ENCODE measurements at places on chromosomes 6 and 20.

DNA sequence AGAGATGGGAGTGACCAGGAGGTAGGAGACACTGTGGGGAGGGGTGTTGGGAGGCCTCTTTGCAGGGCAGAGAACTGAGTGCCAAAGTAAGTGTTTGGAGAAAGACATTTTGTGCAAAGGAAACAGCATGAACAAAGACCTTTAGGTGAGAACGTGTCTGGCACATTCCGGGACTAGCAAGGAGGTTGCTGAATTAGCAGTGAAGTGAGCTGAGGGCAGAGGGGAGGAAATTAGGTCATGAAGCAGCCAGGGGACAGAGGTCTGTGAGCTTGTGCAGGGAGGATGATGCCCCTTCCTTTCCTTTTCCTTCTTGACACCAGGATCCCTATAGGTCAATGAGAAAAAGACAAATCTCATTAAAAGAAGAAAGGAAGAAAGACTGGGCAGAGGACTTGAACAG is 21.4 kb upstream of the AHCY start:
- no peak for DNase-seq

- DNase-seq, result no peak
Measured at GRCh38 chr6:123551939-123552707, 84.6 kb downstream of the TRDN start.

DNA sequence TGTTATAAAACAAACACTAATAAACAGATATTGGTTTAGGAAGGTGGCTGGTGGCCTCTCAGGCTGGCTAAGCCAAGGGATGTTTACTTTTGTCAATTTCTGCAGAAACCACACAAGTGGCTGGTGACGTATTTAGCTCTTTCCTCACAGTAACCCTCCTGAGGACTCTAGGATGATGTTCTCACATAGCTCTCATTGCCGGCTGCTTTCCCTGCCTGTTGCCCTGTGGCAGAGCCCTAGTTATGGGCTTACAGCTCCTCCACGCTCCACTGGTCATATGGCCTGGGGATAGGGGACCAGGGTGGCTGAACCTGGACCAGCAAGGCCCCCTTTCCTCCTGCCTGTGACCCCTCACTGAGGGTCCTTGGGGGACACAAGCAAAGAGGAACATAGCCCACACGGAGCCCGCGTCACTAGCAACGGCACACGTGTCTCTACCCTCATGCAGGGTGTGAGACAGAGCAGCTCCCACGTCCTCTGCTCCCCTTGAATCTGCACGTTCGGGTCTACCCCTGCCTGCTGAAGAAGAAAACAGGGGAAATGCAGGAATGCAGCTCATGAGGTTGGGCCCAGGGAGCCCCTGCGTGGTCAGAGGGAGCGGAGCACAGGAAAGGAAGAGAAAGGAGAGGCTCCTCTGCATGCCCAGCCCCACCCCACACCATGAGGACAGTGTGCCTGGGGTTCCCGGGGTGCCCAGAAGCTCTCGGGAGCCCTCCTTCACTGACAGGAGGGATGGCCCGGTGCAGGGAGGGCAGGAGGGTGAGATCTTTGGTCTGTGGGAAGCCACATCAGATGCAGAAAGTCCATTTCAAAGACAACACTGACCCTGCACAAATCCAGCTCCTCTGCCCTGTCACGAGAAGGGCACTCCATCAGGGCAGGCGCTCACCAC is 13.9 kb downstream of the RAMACL start:
- DNase-seq, result no peak

GRCh38 chr6:128723667-128724066 is 159.3 kb upstream of the LAMA2 start:
- DNase-seq, result no peak

GRCh38 chr20:242905-243304 is 14.6 kb upstream of the DEFB132 start:
- DNase-seq, result no peak

DNA sequence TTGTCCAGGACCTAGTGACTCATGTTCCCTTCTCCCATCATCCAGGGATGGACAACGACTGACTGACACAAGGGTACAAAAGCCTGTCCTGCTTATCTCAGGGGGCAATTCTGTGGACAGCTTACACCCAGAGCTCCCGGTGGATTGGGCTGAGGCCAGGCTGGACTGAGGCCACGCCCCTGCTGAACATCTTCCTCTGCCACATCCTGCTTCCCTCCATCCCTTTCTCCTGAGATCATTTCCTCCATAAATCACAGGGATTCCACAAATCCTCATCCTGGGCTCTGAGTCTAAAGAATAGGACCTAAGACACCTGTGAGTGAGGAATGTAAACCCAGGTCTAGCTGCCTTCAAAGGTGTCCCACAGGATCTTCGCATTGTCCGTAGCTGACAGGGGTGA is 30.4 kb upstream of the RNF24 start:
- no peak for DNase-seq

DNA sequence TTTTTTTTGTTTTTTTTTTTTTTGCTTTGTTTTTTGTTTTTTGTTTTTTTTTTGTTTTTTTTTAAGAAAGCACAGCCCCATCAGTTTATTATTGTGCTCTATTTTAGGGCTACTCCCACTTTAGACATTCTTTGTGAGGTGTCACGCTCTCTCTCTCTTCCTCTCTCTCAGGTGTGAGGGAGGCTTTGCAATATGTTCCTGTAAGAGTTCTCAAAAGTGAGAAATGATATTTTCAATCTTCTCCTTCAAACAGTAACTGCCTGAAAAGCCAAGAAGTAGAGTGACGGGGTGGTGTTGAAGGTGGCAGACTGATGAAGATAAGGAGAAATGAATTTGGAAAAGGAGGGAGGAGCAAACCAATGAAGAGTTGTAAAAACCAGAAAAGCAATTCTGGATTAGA is 28.3 kb upstream of the HDAC2 start:
- no peak for DNase-seq

- no peak for DNase-seq
Measured at GRCh38 chr20:8934362-8934761, 134.5 kb upstream of the PLCB4 start.

DNA sequence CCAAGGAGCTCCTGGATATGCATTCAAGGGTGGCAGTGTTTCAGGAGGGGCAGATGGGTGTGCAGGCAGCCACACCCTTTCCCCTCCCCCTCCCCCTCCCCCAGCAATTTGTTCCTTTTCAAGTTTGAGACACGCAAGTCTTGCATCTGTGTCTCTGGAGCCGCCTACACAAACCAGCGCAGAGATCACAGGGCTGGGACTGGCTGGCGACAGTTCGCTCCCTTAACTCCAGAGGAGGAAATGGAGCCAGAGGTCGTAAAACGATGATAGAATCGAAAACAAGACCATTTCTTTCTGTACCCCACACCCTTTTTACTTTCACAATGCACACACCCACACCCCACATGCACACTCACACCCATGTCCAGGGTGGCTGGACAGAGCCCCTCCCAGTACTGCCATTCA is 163.1 kb downstream of the LY86 start:
- no peak for DNase-seq

DNA sequence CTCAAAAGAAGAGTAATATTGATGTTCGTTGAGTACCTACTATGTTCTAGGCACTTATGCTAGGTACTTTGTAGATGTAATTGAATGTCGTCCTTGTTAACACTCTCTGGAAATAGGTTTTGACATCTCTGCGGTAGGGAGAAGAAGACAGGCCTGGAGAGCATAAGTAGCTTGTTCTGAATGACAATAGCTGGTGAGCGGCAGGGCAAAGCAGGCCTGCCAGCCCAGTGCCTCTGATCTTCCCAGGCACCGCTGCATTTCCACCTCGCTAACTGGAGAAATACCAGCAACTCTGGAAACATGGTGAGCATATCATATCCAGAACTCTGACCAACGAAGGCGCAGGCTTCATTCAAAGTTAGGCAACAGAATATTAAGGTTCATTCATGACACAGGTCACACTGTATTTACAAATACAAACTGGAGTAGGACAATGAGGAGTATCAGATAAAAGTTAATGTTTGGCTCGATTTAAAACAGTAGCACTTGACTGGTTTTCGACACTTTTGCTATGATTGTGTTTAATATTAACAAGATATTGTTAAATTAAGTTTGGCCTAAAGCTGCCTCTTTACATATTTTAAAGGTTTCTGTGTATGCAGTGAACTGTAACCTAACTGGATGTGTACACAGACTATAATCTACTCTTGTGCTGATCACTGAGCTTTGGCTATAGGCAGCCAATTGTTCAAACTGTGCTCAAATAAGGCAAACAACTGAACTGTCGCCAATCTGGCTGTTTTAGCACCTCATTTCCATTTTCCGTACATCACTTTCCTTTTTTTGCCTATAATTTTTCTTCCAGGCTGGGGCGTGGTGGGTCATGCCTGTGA is 54.1 kb downstream of the PPP1R3G start:
- no peak for DNase-seq

DNA sequence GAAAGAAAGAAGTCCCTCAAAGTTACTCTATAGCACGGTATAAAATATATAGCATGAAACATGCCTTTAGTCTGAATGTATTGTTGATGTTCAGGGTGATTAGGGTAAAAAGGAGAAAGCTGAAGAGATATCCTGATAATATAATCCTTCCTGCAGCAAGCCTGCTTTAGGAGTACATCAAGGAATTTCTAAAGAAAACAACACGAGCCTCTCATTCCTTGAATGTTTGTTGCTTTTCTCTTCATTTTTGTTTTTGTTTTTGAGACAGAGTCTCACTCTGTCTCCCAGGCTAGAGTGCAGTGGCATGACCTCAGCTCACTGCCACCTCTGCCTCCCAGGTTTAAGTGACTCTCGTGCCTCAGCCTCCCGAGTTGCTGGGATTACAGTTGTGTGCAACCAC is 79.1 kb downstream of the CD164 start:
- DNase-seq, result no peak

DNA sequence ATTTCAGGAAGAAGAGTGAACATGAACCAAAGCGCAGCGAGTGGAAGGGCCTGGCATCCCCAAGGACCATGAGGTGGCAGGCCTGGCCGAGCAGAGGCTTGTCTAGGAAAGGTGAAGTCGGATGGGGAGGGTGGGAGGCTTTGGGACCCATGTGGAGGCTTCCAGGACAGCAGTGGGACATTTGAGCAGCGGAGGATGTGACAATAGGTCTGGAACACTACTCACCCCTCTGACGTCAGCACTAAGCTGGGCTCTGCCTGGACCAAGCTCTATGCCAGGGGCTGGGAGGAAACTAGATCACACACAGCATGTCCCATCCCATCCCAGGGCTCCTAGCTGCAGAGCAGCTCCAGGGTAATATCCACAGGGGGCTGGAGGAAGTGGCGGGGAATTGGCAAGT is 175.3 kb upstream of the RIN2 start:
- no peak for DNase-seq

- no peak for DNase-seq
Measured at GRCh38 chr6:73157870-73158269, 67.4 kb downstream of the KHDC1L start.

Data from cortex of kidney (tissue), 1 donor.